ENCODE measurements at places on chromosomes 7 and 10.

GRCh38 chr10:87613751-87614150, 45.9 kb upstream of the PAPSS2 start:
- DNase-seq, result peak; percentile 37

- no peak for DNase-seq
Observed at GRCh38 chr10:21888959-21889358, 114.6 kb downstream of the DNAJC1 start.

GRCh38 chr7:31029251-31030042, 22.7 kb upstream of the ADCYAP1R1 start:
- DNase-seq, result no peak

GRCh38 chr7:96826089-96826488, 116.4 kb upstream of the SEM1 start:
- DNase-seq, result no peak

GRCh38 chr7:73844848-73845460, 2.6 kb upstream of the METTL27 start:
- DNase-seq, result peak; percentile 51

DNA sequence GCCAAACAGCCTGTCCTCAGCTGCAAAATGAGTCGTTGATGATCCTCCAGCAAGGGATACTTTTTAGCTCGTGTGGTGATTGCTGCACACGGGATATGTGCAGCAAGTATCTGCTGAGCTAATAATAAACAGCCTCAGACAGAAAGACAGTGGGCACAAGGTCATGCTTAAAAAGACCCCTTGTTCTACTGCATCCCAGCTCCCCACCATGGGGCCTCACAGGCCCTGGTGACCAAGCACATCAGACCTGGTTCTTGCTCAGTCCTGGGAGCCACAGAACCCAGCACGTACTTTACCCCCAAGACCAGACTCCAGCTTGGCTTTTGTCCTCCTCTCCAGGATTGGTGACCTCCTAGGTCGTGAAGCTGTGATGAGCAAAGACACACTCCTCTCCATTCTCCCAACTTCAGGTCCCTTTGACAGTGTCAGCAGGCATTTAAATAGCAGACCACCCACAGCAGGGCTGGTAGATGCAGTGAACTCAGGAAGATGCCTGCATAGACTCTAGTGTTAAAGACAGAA, 50.5 kb downstream of the EGFR start:
- no peak for DNase-seq

GRCh38 chr7:92667816-92668535, 77.8 kb upstream of the FAM133B start:
- DNase-seq, result no peak

DNA sequence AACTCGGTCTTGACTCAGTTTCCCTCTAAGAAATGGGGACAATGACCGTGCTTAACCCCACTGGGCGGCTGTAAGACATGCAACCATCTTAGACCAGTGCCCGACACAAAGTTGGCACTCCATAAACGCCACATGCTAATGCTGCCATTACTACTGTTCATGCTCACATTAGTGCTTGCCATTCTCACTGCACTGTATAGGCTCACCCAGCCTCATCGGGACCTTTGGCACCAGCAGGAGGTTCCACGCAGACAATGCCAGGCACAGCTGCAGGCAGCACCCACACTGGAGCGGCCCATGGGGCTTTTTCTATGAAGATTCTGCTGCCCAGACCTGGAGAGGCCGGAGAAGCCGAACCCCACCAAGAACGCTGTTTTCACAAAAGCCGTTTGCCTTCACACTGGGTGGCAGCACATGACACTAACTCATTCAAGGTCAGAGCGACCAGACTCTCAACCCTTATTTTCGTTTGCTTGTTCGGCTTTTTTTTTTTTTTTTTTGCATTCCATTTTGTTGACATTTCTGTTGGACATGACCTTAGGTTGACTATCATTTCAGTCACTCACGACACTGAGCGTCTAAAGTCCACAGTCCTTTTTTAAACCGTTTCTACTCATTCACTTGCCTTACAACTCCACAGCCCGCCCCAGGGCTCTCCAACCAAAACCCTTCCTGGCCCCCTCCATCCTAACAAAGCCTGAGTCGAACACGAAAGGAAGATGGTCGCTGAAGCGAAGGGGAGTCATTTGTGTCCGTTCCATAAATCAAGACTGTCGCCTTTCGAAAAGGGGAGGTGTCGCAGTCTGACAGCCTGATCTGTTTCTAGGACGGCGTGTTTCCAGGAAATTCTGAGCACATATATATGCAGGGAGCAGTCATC, 124.4 kb upstream of the RNF32 start:
- DNase-seq, result no peak

DNA sequence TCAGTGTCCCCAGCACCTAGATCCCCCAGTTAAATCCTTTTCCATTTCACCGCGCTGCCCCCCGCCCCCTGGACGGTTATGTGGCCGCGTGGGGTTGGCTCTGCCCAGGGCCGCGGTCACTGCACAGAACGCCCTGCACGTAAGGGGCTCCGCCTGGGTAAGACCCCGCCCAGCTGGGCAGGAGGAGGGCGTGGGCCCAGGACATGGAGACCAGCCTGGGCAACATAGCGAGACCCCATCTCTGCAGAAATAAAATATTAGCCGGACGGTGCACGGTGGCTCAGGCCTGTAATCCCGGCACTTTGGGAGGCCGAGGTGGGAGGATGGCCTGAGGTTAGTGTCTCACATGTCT, 650 bp upstream of the ZFAND2A start:
- DNase-seq, result peak; percentile 41

- no peak for DNase-seq
Observed at GRCh38 chr10:101828766-101829551, 10.7 kb upstream of the OGA start.

GRCh38 chr7:109864230-109864629, 1226.7 kb upstream of the LRRN3 start:
- DNase-seq, result no peak

- peak; percentile 100 for DNase-seq
Observed at GRCh38 chr7:94394437-94395140, at the start of gene COL1A2. TSS of gene COL1A2 (plus strand) at chr7:94394895. CDS start at chr7:94395032, 137 bp downstream.

DNA sequence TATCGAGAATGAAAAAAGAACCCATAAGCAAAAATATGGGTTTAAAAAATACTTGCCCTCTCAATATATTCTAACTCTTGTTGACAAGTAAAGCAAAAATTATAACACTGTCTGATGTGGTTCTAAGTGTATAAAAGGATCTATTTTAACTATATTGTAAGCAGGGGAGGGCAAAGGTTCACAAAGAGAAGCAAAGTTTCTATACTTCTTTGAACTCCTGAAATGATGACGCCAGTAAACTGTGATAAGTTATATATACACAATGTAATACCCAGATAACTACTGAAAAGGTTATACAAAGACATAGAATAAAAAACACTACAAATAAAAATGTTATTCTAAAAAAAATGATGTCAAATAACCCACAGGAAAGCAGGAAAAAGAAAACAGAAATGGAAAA, 37.1 kb downstream of the PDLIM1 start:
- no peak for DNase-seq
